NCI-H1105 treated with DMSO at 0.1 percent for 48 hours (cell line): ENCODE measurements at places on chromosomes 5 and 9.

- no peak for DNase-seq
These were observed 377.5 kb downstream of the TMEM167A start for GRCh38 chr5:82699737-82700136.

- no peak for DNase-seq
These were observed 195.4 kb upstream of the TRIM32 start for GRCh38 chr9:116491659-116492058.

GRCh38 chr5:39273314-39273954 lies 54.1 kb upstream of the FYB1 start:
- no peak for DNase-seq

GRCh38 chr9:68731857-68732256 lies 26.8 kb downstream of the PIP5K1B start:
- DNase-seq: no peak

GRCh38 chr9:32142074-32142473 lies 242.4 kb upstream of the ACO1 start:
- DNase-seq: no peak

GRCh38 chr5:154755361-154756008 lies at the start of gene LARP1:
Gene LARP1, plus strand, starts transcription at chr5:154755377. Its CDS starts 381 bp downstream, at chr5:154755758.
- no peak for DNase-seq

- DNase-seq: no peak
These were observed 293.8 kb downstream of the CWC27 start for GRCh38 chr5:65062469-65063083.

- no peak for DNase-seq
These were observed 269.9 kb downstream of the TLR4 start for GRCh38 chr9:117974108-117974507.

DNA sequence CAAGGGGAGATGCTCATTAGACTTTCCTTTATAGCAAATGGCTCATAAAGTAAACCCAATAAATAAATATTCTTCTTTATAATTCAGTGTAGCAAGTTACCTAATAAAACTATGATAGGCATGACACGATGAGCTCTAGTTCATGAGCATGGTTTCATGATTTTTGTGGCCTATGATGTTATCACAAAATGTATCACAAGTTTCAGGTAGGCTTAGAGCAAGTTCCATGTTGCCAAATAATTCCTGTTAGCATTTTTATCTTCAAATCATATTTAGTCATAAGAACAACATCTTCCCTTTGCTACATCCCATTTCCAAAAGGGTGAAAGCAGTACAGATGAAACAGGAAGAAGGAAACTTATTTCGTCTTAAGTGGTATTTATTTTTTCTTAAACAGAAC lies 200.2 kb downstream of the ENC1 start:
- DNase-seq: no peak

GRCh38 chr5:72138943-72139521 lies 31.8 kb downstream of the MAP1B start:
- no peak for DNase-seq

DNA sequence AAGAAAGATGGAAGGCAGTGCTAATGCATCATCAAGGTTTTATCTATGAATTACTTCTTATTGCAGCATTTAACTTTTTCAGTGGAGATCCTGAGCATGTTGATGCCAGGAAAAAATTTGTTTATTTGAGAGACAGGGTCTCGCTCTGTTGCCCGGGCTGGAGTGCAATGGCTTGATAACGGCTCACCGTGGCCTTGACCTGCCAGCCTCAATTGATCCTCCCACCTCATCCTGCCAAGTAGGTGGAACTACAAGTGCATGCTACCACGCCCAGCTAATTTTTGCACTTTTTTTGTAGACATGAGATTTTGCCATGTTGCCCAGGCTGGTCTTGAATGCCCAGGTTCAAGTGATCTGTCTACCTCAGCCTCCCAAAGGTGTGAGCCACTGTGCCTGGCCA lies 47.2 kb downstream of the AOPEP start:
- peak; percentile 30 for DNase-seq

GRCh38 chr9:928363-929042 lies 48.0 kb upstream of the DMRT3 start:
- DNase-seq: no peak

- no peak for DNase-seq
These were observed 26.3 kb upstream of the FST start for GRCh38 chr5:53453898-53454718.

DNA sequence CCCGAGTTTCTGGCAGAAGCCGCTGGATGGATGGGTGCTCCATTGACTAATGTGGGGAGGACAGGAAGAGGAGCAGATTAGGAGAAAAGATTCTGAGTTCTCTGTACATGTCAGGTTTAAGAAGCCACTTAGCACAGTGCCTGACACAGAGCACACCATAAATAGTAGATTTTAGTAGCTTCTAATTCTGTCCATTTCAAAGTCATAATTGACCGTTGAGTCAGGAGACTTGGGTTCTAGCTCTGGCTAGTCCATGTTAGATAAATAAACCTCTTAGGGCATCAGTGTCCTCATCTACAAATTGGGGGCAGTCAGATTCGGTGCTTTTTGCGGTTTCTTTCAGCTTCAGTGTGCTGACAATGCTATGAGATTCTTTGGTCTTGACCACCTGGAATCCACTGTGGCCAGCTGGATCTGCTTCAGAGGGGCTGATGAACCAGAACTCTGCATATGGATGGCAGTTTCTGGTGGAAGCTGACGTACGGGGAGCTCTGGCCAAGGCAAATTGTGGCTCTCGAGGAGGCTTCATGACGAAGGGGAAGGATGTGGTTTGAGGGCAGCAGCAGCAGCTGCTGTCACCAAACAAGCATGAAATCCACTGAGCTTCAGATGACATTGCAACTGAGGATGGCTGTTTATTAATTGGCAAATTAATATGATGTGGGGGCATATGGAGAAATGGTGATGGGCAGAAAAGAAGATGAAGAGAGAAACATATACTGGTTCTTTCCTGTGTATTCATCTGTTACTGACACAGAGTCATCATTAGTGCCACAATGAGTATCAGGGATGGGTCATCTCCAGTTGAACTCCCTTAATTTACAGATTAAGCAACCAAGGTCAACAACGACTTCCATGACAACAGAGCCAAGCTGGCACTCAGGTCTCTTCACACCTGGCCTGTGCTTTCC lies 134.4 kb downstream of the AOPEP start:
- no peak for DNase-seq

DNA sequence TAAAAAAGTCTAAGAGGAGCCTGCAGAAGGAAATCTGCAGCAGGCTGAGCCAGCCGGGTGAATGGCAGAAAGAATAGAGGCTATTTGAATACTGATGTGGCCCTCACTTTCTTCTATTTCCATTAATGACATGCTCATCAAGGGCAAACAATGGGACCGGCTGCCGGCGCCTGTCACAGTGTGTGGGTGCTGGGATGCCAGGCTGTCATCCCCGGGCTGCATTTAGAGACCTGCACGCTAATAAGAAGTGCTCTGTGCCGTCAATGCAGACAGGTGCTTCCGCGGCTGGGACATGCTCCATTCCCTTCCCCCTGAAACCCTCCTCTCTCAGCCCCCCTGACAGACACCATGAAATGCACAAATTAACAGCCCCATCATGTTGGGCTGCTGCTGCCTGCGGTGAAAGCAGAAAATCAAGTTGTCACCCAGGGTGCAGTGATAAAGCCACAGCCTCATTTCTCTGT lies 217.7 kb upstream of the TBCA start:
- DNase-seq: peak; percentile 77

- no peak for DNase-seq
These were observed 45.5 kb downstream of the SPOCK1 start for GRCh38 chr5:137453483-137454080.

GRCh38 chr9:38062498-38063362 lies 6.3 kb downstream of the SHB start:
- DNase-seq: no peak

GRCh38 chr9:7129391-7129790 lies 371.6 kb downstream of the KDM4C start:
- DNase-seq: no peak

GRCh38 chr5:107570805-107571531 lies 99.8 kb downstream of the EFNA5 start:
- DNase-seq: peak; percentile 51

GRCh38 chr5:92505145-92505544 lies 1075.9 kb downstream of the NR2F1-AS1 start:
- DNase-seq: no peak

DNA sequence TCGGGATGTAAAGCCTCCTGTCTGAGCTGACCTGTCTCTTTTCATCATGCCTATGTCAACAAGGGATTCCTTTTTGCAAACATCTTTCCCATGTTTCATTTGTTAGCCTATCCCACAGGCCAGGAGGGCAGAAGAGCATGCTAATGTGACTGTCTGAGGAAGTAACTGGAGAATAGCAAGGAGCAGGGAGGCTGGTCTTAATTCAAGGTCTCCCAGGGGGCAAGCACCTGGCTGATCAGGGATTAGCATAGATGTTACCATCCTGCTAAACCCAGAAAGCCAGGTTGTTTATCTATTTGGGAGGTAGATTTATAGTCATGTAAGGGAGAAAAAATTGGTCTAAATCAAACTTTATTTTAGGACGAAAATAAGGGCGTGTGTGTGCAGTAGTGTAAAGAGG lies 36.7 kb upstream of the MAP1B start:
- no peak for DNase-seq

GRCh38 chr9:79765466-79765865 lies 193.7 kb downstream of the TLE4 start:
- no peak for DNase-seq

DNA sequence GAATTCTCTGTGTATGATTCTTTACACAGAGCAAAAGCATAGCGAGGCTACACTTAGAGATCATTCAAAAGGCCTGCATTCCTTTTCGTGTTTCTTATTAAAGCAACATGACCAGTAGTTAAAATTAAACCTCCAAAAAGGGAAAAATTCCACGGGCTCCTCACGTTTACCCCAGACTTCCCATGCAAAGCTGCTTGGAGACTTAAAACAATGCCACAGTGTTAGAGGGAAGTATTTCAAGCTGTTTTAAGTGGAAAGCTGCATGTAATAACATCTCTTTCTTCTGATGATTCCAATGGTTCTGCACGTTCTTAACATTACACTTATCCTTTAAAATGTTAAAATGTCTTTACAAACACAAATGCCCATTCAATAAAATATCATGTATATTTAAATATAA lies 405.2 kb downstream of the SEMA5A start:
- DNase-seq: no peak

- no peak for DNase-seq
These were observed 4.1 kb downstream of the RPL35 start for GRCh38 chr9:124857533-124858162.

DNA sequence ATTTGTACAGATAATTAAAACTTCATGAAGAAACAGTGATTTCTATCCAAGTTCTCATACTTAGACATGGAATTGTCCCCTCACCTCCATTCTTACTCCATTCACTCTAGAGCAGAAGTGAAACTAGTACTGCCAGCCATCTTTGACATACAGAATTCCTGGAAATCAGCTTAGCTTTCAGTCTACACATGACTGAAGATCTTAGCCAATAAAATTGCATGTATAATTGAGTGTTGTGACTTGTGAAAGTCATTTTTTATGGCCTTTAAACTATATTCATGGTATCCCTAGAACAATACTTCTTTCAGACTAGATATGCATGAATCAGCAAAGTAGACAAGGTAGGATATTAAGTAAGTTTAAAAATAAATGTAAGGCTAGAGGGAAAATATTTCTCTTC lies 705.2 kb upstream of the ZNF608 start:
- no peak for DNase-seq

GRCh38 chr9:130498298-130498917 lies 53.6 kb downstream of the ASS1 start:
- DNase-seq: no peak
